ENCODE measurements at places on chromosomes 2 and 18.

GRCh38 chr18:12862467-12862866, 21.6 kb downstream of the PTPN2 start:
- DNase-seq, result no peak

DNA sequence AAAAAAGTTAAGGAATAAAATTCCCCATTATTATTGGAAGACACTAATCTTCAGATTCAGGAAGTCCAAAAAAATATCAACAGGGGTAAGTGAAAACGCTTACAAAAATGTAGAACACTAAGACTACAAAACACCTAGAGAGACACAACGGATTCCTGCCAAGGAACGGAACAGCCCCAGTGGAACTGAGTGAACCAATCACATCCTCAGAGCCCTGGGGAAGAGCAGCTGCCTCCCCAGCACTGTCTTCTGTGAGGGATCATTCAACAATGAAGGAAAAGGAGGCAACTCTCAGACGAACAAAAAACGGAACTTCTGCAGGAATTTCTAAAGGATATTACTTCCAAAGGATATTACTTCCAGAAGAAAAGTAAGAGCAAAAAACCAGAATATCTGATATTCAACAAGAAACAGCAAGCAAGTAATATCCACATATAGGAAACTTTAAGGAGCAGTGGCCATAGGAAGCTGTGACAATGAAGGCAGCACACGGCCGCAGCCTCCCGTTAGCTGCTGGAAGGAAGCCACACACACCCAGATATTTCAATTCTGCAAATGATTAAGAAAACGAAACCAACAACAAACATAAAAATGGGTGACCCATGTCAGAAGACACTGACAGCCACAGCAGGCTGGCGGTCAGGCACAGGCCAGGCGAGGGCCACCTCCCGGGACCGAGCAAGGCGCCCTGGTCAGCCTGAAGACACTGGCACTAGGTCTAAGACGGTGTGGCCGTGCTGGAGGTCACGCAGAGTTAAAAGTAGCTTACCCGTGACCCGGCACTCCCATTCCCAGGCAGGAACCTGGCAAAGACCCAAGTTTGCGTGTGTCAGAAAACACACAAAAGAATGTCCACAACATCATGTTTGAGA, 81.8 kb downstream of the HDAC4 start:
- no peak for DNase-seq

DNA sequence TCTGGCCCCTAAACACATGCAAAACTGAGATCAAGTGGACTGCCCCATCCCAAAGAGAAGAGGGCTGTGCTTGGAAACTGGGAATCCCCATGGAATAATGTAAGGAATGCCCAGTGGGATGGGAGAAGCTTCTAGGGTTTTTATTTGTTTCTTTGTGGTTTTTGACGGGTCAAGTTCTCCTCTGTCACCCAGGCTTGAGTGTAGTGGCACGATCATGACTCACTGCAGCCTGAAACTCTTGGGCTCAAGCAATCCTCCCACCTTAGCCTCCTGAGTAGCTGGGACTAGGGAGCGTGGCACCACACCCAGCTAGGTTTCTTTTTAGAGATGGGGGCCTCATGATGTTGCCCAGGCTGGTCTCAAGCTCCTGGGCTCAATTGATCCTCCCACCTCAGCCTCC, 101.7 kb upstream of the ZSWIM2 start:
- DNase-seq, result no peak

GRCh38 chr2:9552219-9553178, 3.1 kb downstream of the ADAM17 start:
- no peak for DNase-seq

GRCh38 chr2:58971511-58972360, 730.6 kb upstream of the FANCL start:
- DNase-seq, result no peak

- DNase-seq, result no peak
Observed at GRCh38 chr2:54573537-54573919, 117.4 kb downstream of the SPTBN1 start.

DNA sequence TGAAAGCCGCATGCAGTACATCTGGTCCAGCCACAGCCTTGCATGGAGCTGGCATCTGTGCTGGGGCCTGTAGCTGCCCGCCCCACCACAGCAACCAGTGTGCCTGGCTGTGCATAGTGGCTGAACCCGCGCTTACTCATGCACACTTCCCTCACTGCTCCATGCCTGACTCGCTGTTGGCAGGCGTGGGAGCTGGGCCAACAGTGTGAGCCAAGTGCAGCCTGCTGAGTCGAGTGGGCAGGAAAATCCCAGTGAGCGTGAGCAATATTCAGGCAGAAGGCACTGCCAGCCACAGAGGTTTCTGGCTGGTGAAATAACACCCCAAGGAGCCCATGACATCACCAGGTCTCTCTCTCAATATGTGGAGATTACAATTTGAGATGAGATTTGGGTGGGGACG, 1674.1 kb upstream of the TMEFF2 start:
- DNase-seq, result no peak

- no peak for DNase-seq
Observed at GRCh38 chr2:191637182-191638078, 40.5 kb upstream of the NABP1 start.

DNA sequence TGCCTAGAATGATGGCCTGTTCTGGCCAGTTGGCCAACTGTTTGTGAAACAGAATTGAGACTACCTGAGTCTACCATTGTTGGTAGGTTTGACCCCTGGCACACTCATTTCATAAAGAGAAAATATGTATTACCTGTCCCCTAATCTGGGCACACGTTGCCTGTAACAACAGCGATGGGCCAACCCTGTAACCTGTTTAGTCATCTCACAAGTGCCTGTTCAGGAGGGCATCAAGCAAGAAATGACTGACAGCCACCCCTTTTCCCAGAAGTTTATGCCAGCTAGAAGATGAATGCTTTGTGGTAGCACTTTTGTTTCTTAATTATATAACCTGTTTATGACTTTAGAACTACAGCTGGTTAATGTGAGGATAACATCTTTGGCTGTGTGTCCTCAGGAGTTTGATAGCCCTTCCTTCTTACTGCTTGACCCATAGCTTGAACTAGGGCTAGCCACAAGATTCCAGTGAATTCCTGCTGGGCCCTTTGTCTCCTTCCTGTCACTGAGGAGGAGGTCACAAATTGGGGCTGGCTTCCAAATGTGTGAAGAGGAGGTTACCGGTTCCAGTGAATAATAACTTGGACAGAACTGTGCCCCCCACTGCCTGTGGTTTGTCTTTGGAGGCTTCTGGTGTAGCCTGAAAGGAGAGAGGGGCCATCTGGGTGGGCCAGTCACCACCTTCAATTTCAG, 273.9 kb upstream of the EPAS1 start:
- no peak for DNase-seq

- no peak for DNase-seq
Observed at GRCh38 chr18:43719267-43719795, 442.0 kb upstream of the SYT4 start.

- no peak for DNase-seq
Observed at GRCh38 chr2:10634495-10634894, 55.3 kb downstream of the NOL10 start.

- no peak for DNase-seq
Observed at GRCh38 chr18:6476880-6477279, 62.2 kb upstream of the L3MBTL4 start.

- no peak for DNase-seq
Observed at GRCh38 chr18:52979892-52980291, 639.9 kb downstream of the DCC start.

DNA sequence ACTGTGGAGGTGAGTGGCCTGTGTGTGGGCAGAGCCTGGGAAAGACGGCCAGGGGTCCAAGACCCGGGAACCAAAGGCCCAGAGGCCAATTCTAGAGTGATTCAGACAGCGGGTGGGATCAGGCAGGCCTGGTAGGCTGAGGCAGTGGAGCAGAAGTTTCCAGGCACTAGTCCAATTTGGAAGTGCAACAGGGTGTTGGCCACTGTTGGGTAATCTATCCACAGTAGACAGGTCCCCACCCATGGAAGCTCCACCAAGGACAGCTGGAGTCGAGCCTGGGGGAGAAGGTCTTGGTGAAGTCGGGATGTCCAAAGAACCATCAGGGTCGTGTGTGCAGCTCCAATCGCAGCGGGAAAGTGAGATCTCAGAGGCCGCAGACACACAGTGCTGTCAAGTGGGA, 125.8 kb upstream of the COPS8 start:
- no peak for DNase-seq

DNA sequence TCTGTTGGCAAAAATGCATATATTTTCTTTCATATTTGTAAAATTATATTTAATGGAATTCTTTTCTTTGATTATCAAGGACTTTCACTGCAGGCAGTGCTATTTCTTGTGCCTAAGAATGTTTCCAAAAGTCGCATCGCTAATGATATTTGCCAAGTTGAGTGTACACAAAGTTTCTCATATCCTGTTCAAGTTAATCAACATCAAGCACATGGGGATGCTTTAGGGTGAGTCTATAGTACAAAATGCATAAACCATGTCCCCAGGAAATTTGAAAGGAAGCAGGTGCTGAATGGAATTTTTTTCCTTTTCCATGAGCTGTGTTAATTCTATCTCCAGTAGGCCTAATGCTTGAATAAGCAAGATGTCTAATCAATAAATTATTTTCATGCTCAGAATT, 129.7 kb downstream of the GALNT1 start:
- DNase-seq, result no peak

GRCh38 chr18:70276416-70277191, 12.2 kb upstream of the SOCS6 start:
- DNase-seq, result no peak

- no peak for DNase-seq
Observed at GRCh38 chr2:34660741-34661140, 1061.6 kb upstream of the FAM98A start.
